Astrocyte (in vitro differentiated cells and primary cell): ENCODE measurements at places on chromosomes 16 and 17.

- peak; percentile 49 for DNase-seq
These were observed 100.3 kb downstream of the C16orf95 start for GRCh38 chr16:87216841-87217275.

DNA sequence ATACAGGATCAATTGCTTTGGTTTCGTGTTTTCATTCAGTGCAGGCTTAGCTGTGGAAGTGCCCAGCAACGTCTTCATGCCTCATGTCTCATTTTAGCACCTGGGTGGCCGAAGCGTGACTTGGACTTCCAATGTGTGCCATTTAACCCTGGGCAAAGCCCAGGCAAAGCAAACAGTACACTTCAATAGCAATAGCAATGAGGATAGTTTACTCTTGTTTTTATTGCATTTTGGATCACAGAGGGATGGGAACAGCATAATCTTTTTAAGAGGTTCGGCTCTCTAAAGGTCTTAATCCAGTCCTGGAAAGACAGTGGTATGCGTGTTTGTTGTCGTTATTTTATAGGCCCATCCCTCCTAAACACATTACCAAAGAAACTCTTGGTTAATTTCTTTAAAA lies 86.2 kb downstream of the HS3ST3B1 start:
- no peak for DNase-seq

DNA sequence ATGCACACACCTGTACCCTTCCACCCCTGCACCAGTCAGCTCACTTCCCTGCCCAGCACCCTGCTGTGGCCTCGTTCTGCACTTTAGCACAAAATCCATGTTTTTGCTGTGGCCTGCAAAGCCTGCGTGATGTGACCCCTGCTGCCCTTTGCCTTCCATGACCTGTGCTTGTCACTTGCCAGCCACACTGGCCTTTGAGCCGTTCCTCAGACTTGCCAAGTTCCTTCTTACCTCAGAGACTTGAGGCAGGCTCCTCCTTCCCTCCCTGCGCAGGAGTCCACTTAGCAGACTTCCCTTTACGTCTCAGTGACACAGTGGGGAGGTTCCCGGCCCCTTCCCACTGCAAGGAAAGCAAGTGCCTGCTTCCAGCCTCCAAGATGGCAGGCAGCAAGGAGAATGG lies 134.7 kb downstream of the SNX29 start:
- DNase-seq: no peak

DNA sequence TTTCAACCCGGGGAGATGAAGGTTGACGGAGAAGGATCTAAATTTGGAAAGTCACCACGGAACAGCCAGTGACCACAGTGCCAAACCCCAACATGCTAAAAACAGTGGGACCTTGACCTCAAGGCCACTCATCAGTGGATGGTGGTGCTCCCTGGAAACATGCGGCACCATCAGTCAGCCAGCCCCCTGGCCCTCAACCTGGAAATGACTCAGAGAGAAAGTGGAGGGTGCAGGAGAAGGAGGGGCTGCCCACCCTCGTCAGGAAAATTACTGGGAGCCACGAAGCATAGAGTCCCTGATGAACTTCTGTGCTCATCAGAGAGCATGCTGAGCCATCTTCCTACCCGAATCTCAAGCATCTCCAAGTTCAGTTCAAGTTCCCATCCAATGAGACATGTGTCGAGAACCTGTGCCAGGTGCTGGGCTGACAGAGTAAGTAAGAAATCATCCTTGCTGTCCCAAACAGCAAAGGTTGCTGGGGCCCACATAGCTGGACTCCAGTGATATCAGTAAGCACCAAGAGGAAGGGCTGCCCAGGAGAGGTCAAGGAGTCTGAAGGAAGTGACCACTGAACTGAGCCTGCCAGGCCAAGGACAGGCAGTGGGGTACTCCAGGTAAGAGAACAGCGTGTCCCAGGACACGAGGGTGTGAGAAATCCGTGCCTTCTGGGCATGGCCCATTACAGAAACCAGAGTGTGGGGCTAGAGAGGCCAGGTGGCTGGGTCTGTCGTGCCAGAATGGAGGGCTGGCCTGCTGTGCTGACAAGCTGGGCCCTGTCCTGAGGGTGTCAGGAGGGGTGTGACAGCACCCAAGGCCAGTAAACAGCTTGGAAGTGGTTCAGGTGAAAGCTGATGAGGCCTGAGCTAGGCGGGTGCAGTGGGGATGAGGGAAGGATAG lies 5.2 kb downstream of the PECAM1 start:
- peak; percentile 95 for DNase-seq
